Activated T-cell treated with anti-CD3 and anti-CD28 coated beads, Interleukin-2, amount 50 U/mL, for 4 hours (primary cell): ENCODE measurements at places on chromosomes 1 and 21. TPM values are rescaled to one million over a fixed set of nuclear protein-coding genes. Genes with fewer than 3 reads are reported as not detected.

GRCh38 chr1:47689894-47690293, 252.1 kb downstream of the FOXD2 start:
- no peak for DNase-seq

- DNase-seq, result no peak
Measured at GRCh38 chr1:238485057-238485911, 594.6 kb upstream of the ZP4 start.

HPCAL4 gene
- total RNA-seq, result 0.38 TPM

- DNase-seq, result no peak
Measured at GRCh38 chr1:217369996-217370551, 260.8 kb downstream of the GPATCH2 start.

GRCh38 chr1:89635825-89636815, 3.2 kb downstream of the LRRC8C start:
- no peak for DNase-seq

DNA sequence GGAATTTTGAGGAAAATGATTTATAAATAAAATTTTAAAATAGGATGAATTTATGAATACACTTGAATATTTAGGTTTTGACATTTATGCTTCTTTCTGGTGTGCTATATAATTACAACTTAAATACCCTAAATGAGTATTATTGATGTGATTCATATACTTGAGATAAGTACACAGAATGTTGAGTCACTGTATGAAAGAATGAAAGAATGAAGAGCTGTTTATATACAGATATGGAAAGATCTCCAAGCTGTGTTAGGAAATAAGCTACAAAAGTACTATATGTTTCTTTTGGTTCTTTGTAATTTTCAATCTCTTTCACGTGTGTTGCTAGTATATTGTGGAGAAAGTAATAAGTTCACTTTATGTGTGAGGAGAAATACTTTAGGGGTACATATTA, 147.2 kb downstream of the RASAL2 start:
- DNase-seq, result no peak

DNA sequence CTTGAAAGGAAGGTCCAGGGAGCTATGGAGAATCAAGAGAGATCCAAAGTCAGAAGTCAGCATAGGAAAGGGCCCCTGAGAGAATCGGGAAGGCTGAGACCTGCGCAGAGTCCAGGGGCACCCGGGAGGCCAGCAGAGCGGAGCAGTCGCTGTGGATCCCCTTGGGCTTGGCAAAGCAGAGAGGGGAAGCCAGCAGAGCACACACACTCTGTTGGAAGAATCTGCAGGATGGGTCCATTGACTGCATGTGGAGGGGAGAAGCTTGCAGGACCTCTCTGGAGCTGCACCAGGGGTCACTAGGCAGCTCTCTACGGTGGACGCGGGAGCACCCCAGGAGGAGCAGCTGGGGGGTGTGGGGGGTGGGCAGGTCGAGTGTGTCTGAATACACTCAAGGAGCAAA, 6.4 kb downstream of the RIPK4 start:
- DNase-seq, result no peak

LCE1D gene
- total RNA-seq, result not detected

DNA sequence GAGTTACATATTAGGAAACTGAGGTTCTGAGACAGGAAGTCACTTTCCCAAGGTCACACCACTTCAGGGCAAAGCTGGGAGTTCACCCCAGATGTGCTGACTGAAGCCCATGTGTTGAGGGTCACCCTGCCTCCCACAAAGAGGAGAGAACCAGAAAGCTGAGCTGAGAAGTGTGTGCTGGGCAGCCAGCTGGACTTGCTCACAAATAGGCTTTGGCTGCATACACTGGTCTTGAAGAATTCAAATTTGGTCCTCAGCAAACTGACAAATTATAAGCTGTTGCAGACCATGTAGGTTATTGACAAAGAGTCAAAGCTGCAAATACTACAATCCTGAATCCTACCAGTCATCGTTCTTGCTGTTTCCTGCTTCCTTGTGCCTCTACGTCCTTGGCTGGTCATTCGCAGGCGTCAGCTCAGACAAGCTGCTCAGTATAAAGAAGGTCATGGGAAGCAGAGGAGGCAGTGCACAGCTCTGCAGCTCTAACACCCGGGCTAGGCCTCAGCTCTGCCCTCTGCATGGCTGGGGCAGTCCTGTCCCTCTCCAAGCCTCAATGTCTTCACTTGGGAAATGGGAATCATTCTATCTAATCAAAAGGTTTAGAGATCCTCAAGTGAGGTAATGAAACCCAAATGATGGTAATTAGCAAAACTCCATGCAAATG, 40.0 kb downstream of the CDCP2 start:
- DNase-seq, result no peak

- no peak for DNase-seq
Measured at GRCh38 chr1:168100315-168101002, 36.3 kb downstream of the GPR161 start.
